ENCODE measurements at places on chromosomes 2 and 18. TPM values are rescaled to one million over a fixed set of nuclear protein-coding genes. Genes with fewer than 3 reads are reported as not detected.

GRCh38 chr2:62554440-62554839 lies 48.4 kb upstream of the TMEM17 start:
- no peak for DNase-seq
- H3K4me1 ChIP-seq: no peaks in the 10 kb centered on the region
- H3K4me3 ChIP-seq: no peak overlapping the region
- H3K36me3 ChIP-seq: no peaks in the 10 kb centered on the region

- H3K27ac ChIP-seq: no peak overlapping the region
- no peaks in the 10 kb centered on the region for H3K27me3 ChIP-seq
- no peak for DNase-seq
- H3K36me3 ChIP-seq: peaks cover 7% of the 10 kb centered on the region
- peaks cover 15% of the 10 kb centered on the region for H3K4me1 ChIP-seq
These were observed 50.0 kb downstream of the GPD2 start for GRCh38 chr2:156486147-156486546.

The RABL2A gene
- total RNA-seq: 14.9 TPM

DNA sequence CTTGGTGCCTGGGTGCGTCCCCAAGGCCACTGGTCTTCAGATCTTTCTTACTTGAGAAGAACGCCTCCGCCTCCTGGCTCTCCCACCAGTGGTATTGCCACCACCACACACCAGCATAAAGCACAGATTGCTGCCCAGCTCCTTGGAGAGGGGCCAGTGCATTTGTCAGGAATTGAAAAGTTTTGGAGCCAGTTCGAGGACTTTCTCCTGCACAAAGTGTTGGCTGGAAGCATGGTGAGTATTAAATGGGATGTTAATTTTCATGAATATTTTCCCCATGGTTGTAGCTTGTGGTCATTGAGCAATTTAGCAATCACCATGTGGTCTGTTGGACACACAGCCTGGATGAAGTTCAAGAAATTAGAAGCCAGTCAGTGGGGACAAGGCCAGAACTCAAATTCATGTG lies 684.6 kb upstream of the FANCL start:
- no peak overlapping the region for H3K4me3 ChIP-seq
- no peak overlapping the region for H3K27ac ChIP-seq
- H3K4me1 ChIP-seq: no peaks in the 10 kb centered on the region
- DNase-seq: no peak

GRCh38 chr2:26068602-26069298 lies 34.9 kb downstream of the RAB10 start:
- peak overlapping the region; percentile 9 for H3K4me3 ChIP-seq
- peaks cover 34% of the 10 kb centered on the region for H3K4me1 ChIP-seq
- peak overlapping the region; percentile 84 for H3K27ac ChIP-seq
- H3K27me3 ChIP-seq: no peaks in the 10 kb centered on the region
- H3K36me3 ChIP-seq: no peaks in the 10 kb centered on the region

DNA sequence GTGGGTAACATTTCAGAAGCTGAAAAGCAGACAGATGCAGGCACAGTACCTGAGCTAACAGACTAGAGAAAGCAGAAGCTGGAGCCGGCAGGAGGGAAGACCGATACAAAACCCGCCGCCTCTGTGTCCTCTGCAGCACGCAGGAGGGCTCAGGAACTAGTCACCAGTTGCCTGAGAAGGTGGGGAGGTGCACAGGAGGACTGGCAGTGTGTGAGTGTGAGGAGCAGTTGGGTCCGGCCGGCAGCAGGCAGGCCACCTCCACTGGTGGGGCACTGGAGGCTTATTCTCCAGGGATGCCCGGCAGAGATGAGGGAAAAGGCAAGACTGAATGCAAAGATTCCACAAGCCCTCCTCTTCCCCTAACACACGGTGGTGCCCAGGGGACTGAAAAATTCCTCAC lies 18.2 kb downstream of the ERCC3 start:
- peaks cover 15% of the 10 kb centered on the region for H3K36me3 ChIP-seq
- H3K27ac ChIP-seq: peak overlapping the region; percentile 49
- no peak overlapping the region for H3K4me3 ChIP-seq
- H3K4me1 ChIP-seq: peaks cover 9% of the 10 kb centered on the region
- no peak for DNase-seq

GRCh38 chr2:62785216-62785615 lies 79.7 kb downstream of the EHBP1 start:
- no peak overlapping the region for H3K4me3 ChIP-seq
- DNase-seq: no peak
- H3K27me3 ChIP-seq: no peaks in the 10 kb centered on the region
- H3K27ac ChIP-seq: peak overlapping the region; percentile 56

DNA sequence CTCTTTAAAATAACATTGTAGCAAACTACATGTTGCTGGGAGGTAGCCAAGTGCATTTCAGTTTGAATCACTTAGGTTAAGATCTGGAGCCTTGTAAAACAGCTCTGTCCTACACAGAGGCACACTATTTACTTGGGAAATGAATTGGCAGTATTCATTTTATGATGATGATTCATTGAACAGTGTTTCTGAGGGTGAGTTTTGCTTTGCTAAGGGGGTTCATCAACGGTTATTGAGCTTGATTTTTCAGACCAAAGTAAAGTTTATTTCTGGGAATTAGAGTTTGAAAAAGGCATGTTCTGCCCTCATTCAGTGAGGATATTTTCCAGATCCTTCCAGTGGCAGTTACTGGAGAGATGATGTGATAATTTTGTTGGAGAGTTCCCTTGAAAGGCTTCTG lies 55.6 kb downstream of the CCDC85A start:
- H3K27me3 ChIP-seq: no peaks in the 10 kb centered on the region
- DNase-seq: no peak
- no peak overlapping the region for H3K4me3 ChIP-seq

Data from T-helper 17 cell (primary cell).